Ascending aorta (tissue), 2 donors: ENCODE measurements at places on chromosomes 6 and 20. TPM values are rescaled to one million over a fixed set of nuclear protein-coding genes. Genes with fewer than 3 reads are reported as not detected.

Gene SIRPD
- total RNA-seq = not detected

Gene SPATA2
- 7.6 TPM for total RNA-seq

Gene PPP1R14C
- total RNA-seq = not detected

Gene TRIM15
- total RNA-seq = not detected

Gene SCRT2
- not detected for total RNA-seq

- no peak for DNase-seq
- H3K4me3 ChIP-seq = no peak overlapping the region
- no peak overlapping the region for H3K27ac ChIP-seq
- no peaks in the 10 kb centered on the region for H3K27me3 ChIP-seq
- no peaks in the 10 kb centered on the region for H3K4me1 ChIP-seq
- no peaks in the 10 kb centered on the region for H3K36me3 ChIP-seq
These were observed 7.8 kb downstream of the PAK5 start for GRCh38 chr20:9831032-9831431.

- no peaks in the 10 kb centered on the region for H3K4me1 ChIP-seq
- DNase-seq = no peak
These were observed 3.4 kb upstream of the DACT2 start for GRCh38 chr6:168322966-168323365.

DNA sequence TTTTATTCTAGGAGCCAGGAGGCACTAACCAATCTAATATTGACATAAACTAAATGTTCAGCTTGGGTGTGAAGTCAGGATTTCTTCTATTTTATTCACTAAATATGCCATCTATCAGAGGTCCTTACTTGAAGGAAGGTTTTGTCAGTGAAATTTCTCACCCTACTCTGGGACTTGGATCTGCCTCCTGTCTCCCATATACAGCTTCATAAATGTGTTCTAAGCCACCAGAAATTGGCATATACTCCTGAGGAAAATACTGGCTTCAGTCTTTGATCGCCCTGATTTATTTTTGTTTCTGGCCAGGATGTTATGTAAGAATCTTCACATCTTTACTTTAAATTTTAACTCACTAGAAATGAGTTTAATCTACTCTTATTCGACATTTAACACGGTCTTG is 647.7 kb downstream of the C6orf118 start:
- H3K27ac ChIP-seq = no peak overlapping the region
- H3K27me3 ChIP-seq = no peaks in the 10 kb centered on the region
- H3K36me3 ChIP-seq = no peaks in the 10 kb centered on the region
- no peak for DNase-seq
- no peaks in the 10 kb centered on the region for H3K4me1 ChIP-seq

DNA sequence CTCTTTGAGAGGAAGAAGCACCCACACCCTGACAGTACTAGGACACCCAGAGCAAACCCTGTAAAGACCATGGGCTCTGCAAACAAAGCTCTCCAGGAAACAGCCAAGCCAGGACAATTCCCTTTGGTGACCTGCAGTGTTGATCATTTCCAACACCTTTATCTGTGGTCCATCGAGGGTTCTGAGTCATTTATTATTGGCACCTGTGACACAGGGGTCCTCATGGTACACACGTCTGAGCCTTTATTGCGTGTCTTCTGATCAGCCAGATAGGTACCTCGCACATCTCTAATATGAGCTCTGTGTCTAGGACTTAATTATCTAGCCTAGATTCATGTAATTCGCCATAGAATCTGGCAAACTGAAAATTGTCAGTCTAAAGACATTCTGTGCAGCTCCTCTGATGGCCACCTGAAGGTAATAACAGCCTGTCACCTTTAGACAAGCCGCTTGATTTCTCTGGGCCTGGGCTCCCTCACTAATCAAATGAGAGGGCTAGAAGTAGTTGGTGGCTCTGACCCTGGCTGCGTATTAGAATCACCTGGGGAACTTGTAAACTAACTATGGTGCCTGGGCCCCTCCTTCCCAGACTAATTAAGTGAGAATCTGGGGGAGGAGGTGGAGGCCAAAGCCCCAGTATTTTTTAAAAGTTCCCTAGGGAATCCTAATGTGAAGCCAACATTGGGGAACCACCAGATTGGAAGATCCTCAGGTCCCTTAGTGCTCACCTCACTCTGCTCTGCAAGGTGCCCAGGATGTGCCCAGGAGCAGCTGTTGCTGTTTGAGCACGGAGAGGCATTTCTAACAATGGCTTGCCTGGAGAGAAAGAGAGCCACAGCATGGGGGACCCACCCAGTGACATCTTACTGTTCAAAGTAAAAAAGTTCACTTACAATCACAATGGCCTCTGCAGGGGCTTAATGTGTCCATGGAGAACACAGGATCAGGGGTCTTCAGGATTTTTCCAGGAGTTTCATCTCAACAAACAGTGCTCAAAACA is 122.0 kb upstream of the ARID1B start:
- H3K4me1 ChIP-seq = peaks cover 7% of the 10 kb centered on the region
- no peak overlapping the region for H3K27ac ChIP-seq
- no peaks in the 10 kb centered on the region for H3K27me3 ChIP-seq
- H3K4me3 ChIP-seq = no peak overlapping the region
- H3K36me3 ChIP-seq = no peaks in the 10 kb centered on the region
- DNase-seq = no peak

GRCh38 chr20:56750430-56750829 is 121.3 kb downstream of the TFAP2C start:
- H3K4me3 ChIP-seq = no peak overlapping the region
- H3K27me3 ChIP-seq = no peaks in the 10 kb centered on the region
- H3K4me1 ChIP-seq = no peaks in the 10 kb centered on the region
- no peaks in the 10 kb centered on the region for H3K36me3 ChIP-seq

GRCh38 chr20:11626551-11626950 is 291.1 kb upstream of the BTBD3 start:
- no peaks in the 10 kb centered on the region for H3K4me1 ChIP-seq
- H3K27ac ChIP-seq = no peak overlapping the region
- no peaks in the 10 kb centered on the region for H3K27me3 ChIP-seq
- H3K36me3 ChIP-seq = no peaks in the 10 kb centered on the region
- DNase-seq = no peak
- no peak overlapping the region for H3K4me3 ChIP-seq

- peaks cover 18% of the 10 kb centered on the region for H3K27me3 ChIP-seq
- no peak overlapping the region for H3K4me3 ChIP-seq
- no peak overlapping the region for H3K27ac ChIP-seq
- no peak for DNase-seq
These were observed 7.7 kb downstream of the GRM4 start for GRCh38 chr6:34138191-34138590.

DNA sequence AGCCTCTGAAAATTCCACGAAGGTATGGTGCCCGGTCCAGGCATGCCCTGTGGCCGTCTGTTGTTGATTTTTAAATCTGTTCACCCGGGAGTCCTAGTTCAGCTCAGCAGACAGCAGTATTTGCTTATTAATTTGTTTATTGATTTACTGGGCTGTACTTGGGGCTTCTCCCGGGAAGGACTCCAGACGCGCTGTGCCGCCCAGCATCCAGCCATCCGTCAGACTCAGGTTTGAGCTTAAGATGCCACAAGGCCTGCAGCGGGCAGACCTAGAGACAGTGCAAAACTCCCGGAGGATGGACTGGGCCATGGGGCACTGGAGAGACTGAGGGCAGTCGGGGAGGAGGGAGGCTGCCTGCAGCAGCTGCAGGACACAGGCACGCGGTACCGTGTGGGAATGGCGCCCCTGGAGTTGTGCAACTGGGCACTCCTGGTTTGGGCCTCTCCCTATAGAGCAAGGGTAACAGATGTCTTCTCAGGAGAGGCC is 17.3 kb upstream of the CCDC167 start:
- H3K36me3 ChIP-seq = no peaks in the 10 kb centered on the region
- H3K27me3 ChIP-seq = no peaks in the 10 kb centered on the region
- no peaks in the 10 kb centered on the region for H3K4me1 ChIP-seq
- H3K4me3 ChIP-seq = no peak overlapping the region

- H3K4me1 ChIP-seq = no peaks in the 10 kb centered on the region
- H3K4me3 ChIP-seq = no peak overlapping the region
- no peak overlapping the region for H3K27ac ChIP-seq
These were observed 32.2 kb upstream of the MYB start for GRCh38 chr6:135148889-135149288.

DNA sequence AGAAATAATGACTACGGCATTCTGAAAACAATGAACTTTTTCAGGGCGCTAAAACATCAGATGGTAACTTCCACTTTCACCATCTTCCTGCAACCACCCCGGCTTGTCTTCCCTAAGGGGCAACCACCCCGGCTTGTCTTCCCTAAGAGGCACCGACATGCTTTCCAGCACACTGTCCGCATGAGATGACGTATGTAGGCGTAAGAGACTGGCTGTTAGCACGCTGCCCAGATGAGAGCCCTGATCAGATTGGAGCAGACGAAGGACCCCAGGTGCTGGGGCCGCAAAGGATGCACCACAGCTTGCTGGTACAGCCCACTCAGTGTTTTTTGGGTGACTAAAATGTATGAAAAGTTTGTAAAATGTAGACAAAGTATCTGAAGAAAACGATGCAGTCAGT is 29.3 kb downstream of the ASCC3 start:
- no peak overlapping the region for H3K4me3 ChIP-seq
- no peaks in the 10 kb centered on the region for H3K4me1 ChIP-seq
- H3K27ac ChIP-seq = no peak overlapping the region
- H3K27me3 ChIP-seq = no peaks in the 10 kb centered on the region
- DNase-seq = no peak

DNA sequence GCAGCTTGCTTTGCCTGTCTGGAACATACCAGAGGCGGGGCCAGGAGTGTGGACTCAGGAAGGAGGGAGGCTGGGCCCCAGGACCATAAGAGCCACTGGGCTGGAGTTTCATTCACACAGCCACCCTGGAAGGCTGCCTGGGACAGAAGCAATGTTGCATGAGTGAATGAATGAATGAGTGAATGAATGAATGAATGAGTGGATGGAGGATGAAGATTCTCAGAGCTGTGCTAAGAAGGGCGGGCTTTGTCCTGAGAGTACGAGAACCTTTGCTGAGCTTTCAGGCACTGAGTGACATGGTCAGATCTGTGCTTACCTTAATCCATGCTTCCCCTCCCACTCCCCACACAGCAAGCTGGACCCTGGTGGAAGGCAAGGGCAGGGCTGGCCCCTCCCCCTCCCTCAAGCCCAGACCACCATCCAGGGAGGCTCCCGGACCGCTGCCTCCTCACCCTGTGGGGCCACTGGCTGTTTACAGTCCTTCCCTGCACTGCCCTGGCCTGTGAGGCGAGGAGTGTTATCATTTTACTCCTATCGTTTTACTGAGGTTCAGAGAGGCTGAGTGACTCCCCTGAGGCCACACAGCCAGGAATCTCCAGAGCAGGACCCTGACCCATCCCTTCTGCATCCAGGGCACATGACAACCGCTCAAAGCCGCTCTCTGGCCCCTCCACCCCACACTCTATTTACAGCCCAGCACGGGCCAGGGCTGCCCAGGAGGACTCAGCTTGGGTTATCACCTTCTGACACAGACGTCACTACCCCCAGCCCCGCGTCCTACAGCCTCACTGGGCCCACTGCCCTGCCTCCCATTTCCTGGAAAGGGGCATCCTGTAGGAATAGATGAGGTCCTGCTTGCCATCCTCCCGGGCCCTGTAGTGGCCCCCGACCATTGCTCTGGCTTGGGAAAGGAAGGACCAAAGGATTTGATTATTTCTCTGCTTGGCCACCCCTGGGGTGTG is 269.7 kb downstream of the TAF4 start:
- H3K27me3 ChIP-seq = no peaks in the 10 kb centered on the region
- no peaks in the 10 kb centered on the region for H3K36me3 ChIP-seq
- H3K4me3 ChIP-seq = no peak overlapping the region
- no peaks in the 10 kb centered on the region for H3K4me1 ChIP-seq
- DNase-seq = no peak

GRCh38 chr20:62860391-62860923 is 1.2 kb downstream of the TCFL5 start:
- peaks cover 4% of the 10 kb centered on the region for H3K4me1 ChIP-seq
- H3K27ac ChIP-seq = no peak overlapping the region
- H3K36me3 ChIP-seq = peaks cover 8% of the 10 kb centered on the region
- H3K4me3 ChIP-seq = peak overlapping the region; percentile 69
- no peak for DNase-seq

DNA sequence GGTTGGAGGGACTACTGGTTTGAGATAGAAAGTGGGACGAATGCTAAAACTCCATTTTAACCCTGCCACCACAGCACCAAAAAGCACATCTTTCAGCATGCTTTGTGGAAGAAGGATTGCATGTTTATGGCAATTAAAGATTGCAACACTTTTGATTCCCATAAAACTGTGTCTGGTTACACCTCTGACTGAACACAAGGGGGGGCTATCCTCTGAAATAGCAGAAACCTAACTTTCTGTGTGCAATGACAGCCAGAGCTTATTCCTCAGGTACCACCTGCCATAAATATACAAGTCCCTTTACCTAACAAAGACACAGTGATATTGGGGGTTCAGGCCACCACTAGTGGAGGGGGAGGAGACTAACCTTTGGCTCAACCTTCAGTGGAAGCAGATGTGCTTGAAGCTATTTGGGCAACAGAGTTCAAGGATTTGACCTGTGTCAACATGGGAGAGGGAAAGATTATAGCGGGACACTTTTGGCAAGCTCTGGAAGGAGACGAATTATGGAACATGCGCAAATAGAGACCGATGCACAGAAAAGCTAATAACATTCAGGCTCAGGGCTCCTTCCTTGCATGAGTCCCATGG is 9.6 kb upstream of the PLG start:
- no peaks in the 10 kb centered on the region for H3K27me3 ChIP-seq
- no peaks in the 10 kb centered on the region for H3K4me1 ChIP-seq
- H3K36me3 ChIP-seq = no peaks in the 10 kb centered on the region
- no peak overlapping the region for H3K27ac ChIP-seq

DNA sequence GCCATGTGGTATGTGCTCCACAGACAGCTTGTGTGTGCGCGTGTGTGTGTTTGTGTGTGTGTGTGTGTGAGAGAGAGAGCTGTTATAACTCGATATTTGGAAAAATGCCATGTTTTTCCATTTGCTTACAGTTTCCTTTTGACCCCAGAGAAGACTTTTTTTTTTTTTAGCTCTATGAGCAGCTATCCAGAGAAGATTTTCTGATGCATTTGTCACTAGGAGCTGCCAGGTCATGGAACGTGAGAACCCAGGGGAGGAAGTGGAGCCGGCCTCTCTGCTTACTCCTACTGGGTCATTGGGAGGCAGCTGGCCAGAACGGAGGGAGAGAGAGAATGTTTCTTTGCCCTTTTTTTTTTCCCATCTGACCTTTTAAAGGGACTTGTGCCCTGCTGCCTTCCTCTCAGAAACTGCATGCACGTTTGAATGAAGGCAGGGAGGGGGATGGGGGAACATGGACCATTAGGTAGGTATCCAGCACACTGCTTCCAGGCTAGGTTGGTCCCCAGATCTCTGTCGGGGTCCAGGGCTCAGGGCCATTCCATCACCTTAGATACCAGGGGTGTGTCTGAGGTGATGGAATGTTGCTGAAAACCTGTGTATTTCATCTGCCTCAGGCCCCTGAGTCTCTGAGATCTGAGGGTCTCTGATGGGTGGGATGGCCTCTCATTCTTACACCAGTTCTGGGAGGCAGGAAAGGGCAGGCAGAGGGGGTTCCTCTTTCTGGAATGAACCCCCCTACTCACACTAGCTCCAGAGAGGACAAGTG is 11.2 kb upstream of the MRPS18A start:
- peak; percentile 69 for DNase-seq
- no peak overlapping the region for H3K4me3 ChIP-seq
- no peaks in the 10 kb centered on the region for H3K36me3 ChIP-seq
- H3K27me3 ChIP-seq = no peaks in the 10 kb centered on the region
- no peak overlapping the region for H3K27ac ChIP-seq

- H3K27ac ChIP-seq = no peak overlapping the region
- no peaks in the 10 kb centered on the region for H3K27me3 ChIP-seq
- H3K4me3 ChIP-seq = no peak overlapping the region
- H3K4me1 ChIP-seq = no peaks in the 10 kb centered on the region
These were observed 166.8 kb upstream of the CST7 start for GRCh38 chr20:24782301-24782700.
